Peyer's patch (tissue), 4 donors: ENCODE measurements at places on chromosomes 1 and 21. TPM values are rescaled to one million over a fixed set of nuclear protein-coding genes. Genes with fewer than 3 reads are reported as not detected.

DNA sequence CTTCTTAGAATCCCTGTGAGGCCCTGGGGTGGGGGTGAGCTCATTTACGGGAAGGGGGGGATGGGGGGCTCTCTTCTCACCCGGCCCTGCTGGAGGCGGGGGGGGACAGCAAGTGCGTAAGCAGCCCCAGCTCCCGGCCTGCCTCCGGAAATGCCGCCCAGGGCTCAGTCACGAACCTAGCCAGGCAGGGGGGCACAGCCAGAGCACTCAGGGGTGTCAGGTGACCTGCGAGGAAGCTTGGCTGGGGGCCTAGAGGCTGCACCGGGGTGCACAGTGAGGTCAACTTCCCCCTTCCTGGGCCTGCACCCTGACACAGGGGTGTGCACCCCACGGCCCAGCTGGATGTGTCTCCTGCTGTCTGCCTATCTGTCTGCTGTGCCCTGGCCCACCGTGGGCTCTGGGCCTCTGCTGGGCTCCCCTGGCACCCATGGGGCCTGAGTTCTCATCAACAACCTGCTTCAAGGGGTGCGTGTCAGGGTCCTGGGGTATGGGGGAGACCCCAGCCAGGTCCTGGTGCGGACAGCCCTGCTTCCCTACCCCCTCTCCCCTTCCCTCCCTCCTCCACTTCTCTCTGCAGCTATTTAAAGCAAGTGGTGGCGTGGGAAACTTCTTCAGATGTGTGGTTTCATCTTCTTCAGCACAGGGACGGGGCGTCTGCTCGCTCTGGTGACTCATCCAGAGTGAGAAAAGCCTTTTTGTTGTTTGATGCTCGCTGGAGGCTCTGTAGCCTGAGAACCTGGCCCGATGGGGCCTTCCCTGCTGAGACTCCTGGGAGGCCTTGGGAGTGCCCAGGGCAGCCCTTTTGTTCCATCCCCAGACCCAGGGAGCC, 92.5 kb upstream of the RUNX3 start:
- H3K4me3 ChIP-seq = peak overlapping the region; percentile 6
- no peaks in the 10 kb centered on the region for H3K36me3 ChIP-seq
- peaks cover 45% of the 10 kb centered on the region for H3K4me1 ChIP-seq
- DNase-seq = peak; percentile 98

The C8B gene
- total RNA-seq = not detected

- DNase-seq = no peak
- H3K27ac ChIP-seq = no peak overlapping the region
- no peaks in the 10 kb centered on the region for H3K4me1 ChIP-seq
- no peak overlapping the region for H3K4me3 ChIP-seq
- H3K36me3 ChIP-seq = no peaks in the 10 kb centered on the region
Observed at GRCh38 chr1:8740034-8740449, 77.4 kb downstream of the RERE start.

- no peaks in the 10 kb centered on the region for H3K27me3 ChIP-seq
- H3K36me3 ChIP-seq = no peaks in the 10 kb centered on the region
- peak overlapping the region; percentile 89 for H3K4me3 ChIP-seq
- H3K4me1 ChIP-seq = peaks cover 7% of the 10 kb centered on the region
- peak overlapping the region; percentile 97 for H3K27ac ChIP-seq
Observed at GRCh38 chr1:51236531-51237350, 668 bp downstream of the RNF11 start.

DNA sequence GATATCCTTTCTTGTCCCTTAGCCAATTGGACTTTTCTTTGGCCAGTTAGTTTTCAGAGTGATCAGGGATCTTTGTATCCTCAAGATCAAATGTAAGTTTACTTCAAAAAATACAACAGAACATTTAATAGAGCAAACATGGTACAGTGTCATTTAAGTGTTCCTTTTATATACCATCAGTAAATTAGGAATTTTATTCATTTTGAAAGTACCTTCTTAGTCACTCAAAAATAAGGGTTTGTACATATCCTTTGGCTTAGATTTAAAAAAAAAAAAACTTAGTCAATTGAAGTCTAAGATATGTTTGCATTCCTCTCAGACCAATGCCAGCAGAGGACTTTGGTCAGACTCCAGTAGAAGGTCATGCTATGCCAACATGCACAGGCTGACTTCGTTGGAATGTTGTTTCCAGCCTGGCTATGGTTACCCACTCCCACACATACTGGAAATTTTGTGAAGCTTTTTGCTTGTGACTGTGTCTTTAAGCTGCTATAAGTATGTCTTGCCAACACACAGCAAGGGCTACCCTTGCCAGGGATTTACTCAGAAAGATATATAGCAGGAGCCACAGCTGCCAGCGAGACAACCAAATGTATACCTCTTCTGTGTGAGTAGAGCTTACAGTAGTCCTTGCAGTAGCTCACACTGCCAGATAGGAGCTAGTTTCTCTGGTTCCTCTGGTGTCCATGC, 81.5 kb upstream of the LRIF1 start:
- no peak overlapping the region for H3K4me3 ChIP-seq
- no peaks in the 10 kb centered on the region for H3K27me3 ChIP-seq
- H3K27ac ChIP-seq = no peak overlapping the region
- no peaks in the 10 kb centered on the region for H3K4me1 ChIP-seq
- H3K36me3 ChIP-seq = no peaks in the 10 kb centered on the region

DNA sequence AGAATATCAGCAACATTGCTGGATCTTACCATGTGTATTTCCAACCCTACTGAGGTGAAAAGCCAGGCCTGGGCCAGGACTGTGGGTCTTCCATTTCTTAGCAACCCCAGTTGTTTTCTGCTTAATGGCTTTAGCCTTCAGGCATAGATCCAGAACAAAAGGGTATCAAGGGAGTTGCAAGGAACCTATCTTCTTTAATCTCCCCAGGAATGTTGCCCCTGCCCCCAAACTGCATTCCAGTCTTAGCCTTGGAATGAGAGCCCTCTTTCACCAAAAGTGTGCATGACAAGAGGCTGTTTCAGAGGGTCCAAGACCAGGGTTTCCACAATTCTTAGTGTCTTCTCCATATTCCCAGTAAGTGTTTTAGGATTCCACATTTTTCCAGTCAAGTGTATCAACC, 87.9 kb upstream of the SOX13 start:
- H3K4me1 ChIP-seq = no peaks in the 10 kb centered on the region
- H3K27me3 ChIP-seq = no peaks in the 10 kb centered on the region
- DNase-seq = no peak
- no peak overlapping the region for H3K27ac ChIP-seq
- H3K4me3 ChIP-seq = no peak overlapping the region

GRCh38 chr1:60615666-60616065, 466.7 kb upstream of the NFIA start:
- H3K36me3 ChIP-seq = no peaks in the 10 kb centered on the region
- no peaks in the 10 kb centered on the region for H3K4me1 ChIP-seq
- no peaks in the 10 kb centered on the region for H3K27me3 ChIP-seq
- H3K4me3 ChIP-seq = no peak overlapping the region
- no peak for DNase-seq

The ERICH3 gene
- total RNA-seq = not detected

The TCHHL1 gene
- total RNA-seq = not detected

GRCh38 chr1:33860671-33861070, 3.2 kb upstream of the HMGB4 start:
- H3K27ac ChIP-seq = no peak overlapping the region
- no peak for DNase-seq
- no peaks in the 10 kb centered on the region for H3K36me3 ChIP-seq
- no peak overlapping the region for H3K4me3 ChIP-seq

DNA sequence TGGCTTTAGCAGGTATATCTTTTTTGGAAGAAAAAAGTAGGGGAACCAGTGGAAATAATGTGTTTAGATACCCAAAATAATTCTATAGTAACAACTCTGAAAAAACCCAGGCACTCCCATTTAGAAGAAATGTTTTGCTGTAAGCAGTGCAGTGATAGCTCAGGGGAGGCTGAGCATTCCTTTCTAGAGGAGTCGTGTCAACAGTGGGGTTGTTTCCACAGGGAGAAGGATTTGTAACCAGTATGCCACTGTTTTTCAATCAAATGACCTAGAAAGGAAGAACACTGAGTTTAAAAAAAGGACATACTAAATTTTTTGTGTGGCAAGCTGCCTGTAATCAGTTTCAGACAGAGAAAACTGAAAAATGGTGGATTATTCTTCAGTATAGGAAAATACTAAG, 2.4 kb downstream of the PGD start:
- no peaks in the 10 kb centered on the region for H3K27me3 ChIP-seq
- peaks cover 39% of the 10 kb centered on the region for H3K36me3 ChIP-seq

DNA sequence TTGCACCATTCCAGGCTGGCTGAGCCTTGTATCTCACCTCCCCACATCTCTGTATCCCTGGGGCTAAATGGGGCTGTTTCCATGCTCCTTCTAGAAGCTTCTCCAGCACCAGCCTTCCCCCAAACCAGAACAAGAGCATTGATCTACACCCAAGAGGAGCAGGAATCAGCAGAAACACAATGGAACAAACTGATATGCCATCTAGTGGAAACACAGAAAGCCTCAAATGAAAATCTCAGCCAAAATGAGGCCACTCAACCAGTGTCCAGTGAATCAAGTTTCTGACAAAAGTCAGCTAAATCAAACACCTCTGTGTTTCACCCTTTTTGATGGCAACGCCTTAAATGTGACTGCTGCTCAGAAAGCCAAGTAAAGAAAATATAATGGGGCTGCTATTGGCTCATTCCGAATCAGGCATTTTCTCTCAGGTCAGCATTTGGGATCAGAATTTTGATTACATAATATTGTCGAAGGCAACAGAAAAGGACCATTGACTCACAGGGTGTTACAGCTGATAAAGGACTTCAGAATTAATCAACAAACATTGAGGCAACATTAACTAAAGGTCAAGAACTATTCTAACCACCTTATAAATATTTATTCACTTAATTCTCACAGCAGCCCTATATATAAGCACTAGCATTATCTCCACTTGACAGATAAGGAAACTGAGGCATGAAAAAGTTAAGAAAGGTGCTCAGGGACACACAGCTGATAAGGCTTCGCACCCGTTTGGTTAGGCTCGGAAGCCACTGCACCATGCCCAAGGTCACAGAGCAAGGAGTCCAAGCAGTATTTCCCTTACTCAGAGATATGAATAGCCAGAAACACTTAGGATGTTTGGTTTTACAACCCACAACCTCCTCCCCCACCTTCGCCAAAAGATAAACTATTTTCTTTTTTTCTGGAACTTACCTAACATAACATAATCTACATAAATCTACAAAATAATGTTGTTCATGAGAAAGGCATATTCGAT, 85.8 kb upstream of the KCNJ15 start:
- no peaks in the 10 kb centered on the region for H3K27me3 ChIP-seq
- no peak overlapping the region for H3K27ac ChIP-seq
- no peak overlapping the region for H3K4me3 ChIP-seq

GRCh38 chr1:64084451-64084850, 119.0 kb upstream of the UBE2U start:
- H3K36me3 ChIP-seq = no peaks in the 10 kb centered on the region
- H3K4me1 ChIP-seq = no peaks in the 10 kb centered on the region
- no peaks in the 10 kb centered on the region for H3K27me3 ChIP-seq
- no peak overlapping the region for H3K27ac ChIP-seq

GRCh38 chr1:66452982-66453381, 81.0 kb upstream of the SGIP1 start:
- no peak for DNase-seq
- H3K36me3 ChIP-seq = no peaks in the 10 kb centered on the region
- no peak overlapping the region for H3K4me3 ChIP-seq
- H3K27me3 ChIP-seq = no peaks in the 10 kb centered on the region

GRCh38 chr21:38787461-38788274, 18.1 kb upstream of the ETS2 start:
- H3K36me3 ChIP-seq = no peaks in the 10 kb centered on the region
- H3K27ac ChIP-seq = peak overlapping the region; percentile 70
- H3K4me3 ChIP-seq = no peak overlapping the region
- H3K27me3 ChIP-seq = no peaks in the 10 kb centered on the region
- no peaks in the 10 kb centered on the region for H3K4me1 ChIP-seq

The OR2T11 gene
- not detected for total RNA-seq

The TSTD1 gene
- 59.1 TPM for total RNA-seq
